ENCODE measurements at places on chromosomes 12 and 14.

- H3K27ac ChIP-seq: no peak overlapping the region
- peaks cover 13% of the 10 kb centered on the region for H3K4me1 ChIP-seq
- DNase-seq: no peak
- H3K36me3 ChIP-seq: no peaks in the 10 kb centered on the region
- no peak overlapping the region for H3K4me3 ChIP-seq
- no peaks in the 10 kb centered on the region for H3K27me3 ChIP-seq
These were observed 87.6 kb downstream of the PPP2R5C start for GRCh38 chr14:101849125-101849524.

DNA sequence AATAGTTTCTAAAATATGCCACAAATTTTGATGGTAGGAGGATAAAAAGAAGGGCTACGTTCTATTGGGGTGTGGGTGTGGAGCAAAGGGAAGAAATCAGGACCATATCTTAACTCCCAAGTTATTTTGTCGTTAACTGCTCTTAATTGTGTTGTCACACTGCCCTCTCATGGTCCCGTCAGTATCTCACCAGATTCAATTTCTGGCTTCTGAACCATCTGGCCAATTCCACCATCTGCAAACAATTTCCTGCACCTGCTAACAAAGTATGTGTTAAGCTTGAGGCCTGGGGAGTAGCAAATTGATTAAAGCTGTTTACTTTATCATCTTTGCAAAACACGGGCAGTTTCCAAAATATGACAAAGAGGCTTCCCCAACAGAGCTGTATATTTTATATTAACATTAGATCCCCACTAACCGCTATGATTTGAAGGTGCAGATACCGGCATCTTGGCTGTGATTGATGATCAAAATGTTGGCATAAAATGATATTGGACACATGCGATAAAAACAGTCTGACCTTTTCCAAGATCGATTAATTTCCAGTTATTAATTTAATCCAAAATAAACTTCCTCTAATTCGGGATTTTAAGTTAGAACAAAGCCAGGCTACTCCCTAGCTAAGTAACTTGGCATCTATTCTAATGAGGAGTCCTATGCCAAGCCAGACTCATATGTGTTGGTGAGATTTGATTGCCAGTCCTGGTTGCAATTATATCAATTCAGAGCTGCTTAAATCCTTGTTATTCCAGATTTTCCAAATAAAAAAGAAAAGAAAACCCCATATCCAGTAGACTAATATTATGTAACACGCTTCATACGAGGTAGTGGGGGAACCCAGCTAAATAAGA is 6.9 kb upstream of the DNM1L start:
- H3K36me3 ChIP-seq: no peaks in the 10 kb centered on the region
- H3K4me1 ChIP-seq: no peaks in the 10 kb centered on the region
- no peak overlapping the region for H3K4me3 ChIP-seq
- no peaks in the 10 kb centered on the region for H3K27me3 ChIP-seq

DNA sequence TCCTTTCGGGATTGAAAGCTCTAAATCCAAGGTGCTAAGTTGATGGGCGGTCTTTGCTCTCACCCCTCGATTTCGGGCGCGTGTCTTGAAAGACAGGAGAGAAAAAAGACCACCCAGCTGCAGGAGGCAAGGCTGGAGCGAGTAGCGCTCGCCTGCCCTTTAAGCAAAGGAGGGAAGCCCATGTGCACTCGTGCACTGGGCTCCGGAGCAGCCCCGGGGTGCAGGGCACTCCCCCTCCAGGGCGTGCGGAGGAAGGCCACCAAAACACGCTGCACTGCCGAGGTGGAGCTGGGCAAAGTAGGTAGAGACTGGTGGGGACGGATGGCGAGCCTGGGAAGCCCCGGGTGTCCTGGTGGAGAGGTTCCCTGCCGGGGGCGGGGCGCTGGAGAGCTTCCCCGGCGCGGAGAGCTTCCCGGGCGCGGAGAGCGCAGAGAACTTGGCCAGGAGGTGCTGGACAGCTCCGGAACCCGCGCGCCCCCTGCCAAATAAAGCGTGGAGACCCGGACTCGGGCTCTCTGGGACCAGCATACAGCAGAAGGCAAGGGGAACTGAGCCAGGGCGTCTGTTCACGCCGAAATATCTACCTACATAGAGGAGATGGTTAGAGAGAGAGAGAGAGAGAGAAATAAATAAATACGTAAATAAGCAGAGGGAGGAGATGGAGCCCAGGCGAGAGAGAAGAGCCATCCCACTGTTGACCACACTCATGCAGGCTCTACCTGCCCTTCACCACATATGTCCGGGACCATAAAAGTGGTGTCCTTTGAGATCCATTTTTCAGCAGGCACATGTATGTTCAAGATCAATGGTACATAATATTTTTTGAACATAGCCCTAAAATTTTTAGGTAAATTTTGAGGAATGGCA is 662 bp upstream of the NELL2 start:
- peak overlapping the region; percentile 47 for H3K4me3 ChIP-seq
- H3K4me1 ChIP-seq: no peaks in the 10 kb centered on the region
- H3K36me3 ChIP-seq: no peaks in the 10 kb centered on the region
- no peak overlapping the region for H3K27ac ChIP-seq
- peaks cover 15% of the 10 kb centered on the region for H3K27me3 ChIP-seq

DNA sequence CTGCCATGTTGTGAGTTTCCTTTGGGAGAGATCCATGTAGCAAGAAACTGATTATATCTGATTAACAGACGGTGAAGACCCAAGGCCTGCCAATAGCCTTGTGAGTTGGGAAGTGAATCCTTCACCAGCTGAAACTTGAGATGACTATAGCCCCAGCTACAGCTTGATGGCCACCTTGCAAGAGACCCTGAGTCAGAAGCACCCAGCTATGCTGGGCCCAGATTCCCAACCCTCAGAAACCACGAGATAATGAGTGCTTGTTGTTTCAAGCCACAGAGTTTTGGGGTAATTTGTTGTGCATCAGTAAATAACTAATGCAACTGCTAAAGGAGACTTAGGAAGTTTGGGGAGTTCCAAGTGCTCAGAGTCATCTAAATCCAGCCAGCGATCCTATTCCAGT is 80.3 kb downstream of the AVPR1A start:
- no peaks in the 10 kb centered on the region for H3K27me3 ChIP-seq
- no peak overlapping the region for H3K27ac ChIP-seq
- no peaks in the 10 kb centered on the region for H3K36me3 ChIP-seq
- no peak overlapping the region for H3K4me3 ChIP-seq
- DNase-seq: no peak

DNA sequence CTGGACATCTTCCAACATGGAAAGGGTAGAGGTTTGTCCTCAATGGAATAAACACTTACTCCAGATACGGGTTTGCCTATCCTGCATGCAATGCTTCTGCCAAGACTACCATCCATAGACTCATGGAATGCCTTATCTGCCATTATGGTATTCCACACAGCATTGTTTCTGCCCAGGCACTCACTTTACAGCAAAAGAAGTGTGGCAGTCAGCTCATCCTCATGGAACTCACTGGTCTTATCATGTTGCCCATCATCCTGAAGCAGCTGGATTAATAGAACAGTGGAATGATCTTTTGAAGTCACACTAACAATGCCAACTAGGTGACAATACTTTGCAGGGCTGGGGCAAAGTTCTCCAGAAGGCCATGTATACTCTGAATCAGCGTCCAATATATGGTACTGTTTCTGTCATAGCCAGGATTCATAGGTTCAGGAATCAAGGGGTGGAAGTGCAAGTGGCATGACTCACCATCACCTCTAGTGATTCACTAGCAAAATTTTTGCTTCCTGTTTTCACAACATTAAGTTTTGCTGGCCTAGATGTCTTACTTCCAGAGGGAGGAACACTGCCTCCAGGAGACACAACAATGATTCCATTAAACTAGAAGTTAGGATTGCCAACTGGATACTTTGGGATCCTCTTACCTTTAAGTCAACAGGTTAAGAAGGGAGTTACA is 140.4 kb downstream of the SLC35F4 start:
- no peaks in the 10 kb centered on the region for H3K36me3 ChIP-seq
- H3K4me1 ChIP-seq: no peaks in the 10 kb centered on the region
- H3K27ac ChIP-seq: no peak overlapping the region
- no peak overlapping the region for H3K4me3 ChIP-seq

DNA sequence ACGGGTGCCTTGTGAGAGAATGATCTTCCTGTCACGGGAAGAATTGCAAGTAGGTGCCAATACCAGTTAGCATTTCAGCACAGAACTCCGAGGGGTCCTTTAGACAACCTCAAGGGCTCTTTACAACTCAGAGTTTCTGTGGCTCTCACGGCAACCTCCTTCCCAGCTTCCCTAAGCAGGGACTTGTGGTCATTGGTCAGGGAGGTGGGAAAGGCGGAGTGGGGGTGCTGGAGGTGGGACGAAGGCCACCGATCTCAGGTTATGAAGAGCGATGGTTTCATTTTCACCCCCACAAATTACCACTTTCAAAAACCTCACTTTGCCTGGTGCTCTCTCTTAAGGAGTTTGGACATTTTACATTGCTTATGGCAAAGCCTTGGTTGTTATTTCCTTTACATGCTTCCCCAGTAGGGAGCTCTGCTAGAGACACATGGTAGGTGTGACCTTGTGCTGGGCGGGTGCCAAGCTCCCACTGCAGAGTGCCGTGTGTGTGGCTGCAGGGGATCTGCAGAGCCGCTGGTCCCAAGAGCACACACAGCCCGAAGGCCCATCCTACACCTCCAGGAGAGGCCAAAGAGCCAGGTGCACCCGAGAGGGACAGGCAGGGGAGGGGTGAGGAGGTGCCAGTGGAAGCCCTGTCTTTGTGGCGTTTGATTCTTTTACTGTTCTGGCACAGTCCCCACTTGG is 21.4 kb downstream of the BCL2L14 start:
- no peak for DNase-seq
- H3K27me3 ChIP-seq: no peaks in the 10 kb centered on the region
- H3K4me3 ChIP-seq: no peak overlapping the region
- H3K27ac ChIP-seq: no peak overlapping the region
- H3K36me3 ChIP-seq: peaks cover 25% of the 10 kb centered on the region
- H3K4me1 ChIP-seq: no peaks in the 10 kb centered on the region

GRCh38 chr12:75289753-75290152 is 40.4 kb downstream of the CAPS2 start:
- H3K4me1 ChIP-seq: no peaks in the 10 kb centered on the region
- H3K27me3 ChIP-seq: no peaks in the 10 kb centered on the region
- H3K4me3 ChIP-seq: no peak overlapping the region
- no peak for DNase-seq

- no peaks in the 10 kb centered on the region for H3K36me3 ChIP-seq
- H3K4me3 ChIP-seq: no peak overlapping the region
- no peaks in the 10 kb centered on the region for H3K27me3 ChIP-seq
- no peak overlapping the region for H3K27ac ChIP-seq
- no peak for DNase-seq
- no peaks in the 10 kb centered on the region for H3K4me1 ChIP-seq
These were observed 21.3 kb downstream of the YBX3 start for GRCh38 chr12:10701843-10702242.

DNA sequence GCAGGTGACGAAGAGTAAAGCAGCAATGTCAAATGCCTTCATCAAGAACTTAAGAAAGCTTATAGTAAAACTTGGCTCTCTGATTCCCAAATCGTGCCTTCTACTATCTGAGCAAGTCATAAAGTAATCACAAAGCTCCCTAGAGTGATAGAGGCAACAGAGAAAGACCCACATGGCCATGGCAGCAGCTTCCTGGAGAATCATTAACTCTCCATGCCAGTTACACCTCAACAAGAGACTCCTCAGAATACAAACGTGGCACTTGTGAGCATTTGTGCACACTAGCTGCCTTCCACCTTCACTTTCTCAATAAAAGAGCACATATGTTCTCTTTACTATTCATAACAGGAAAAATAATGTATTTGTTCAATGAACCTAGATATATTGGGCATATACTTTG is 48.0 kb downstream of the PLCZ1 start:
- H3K4me1 ChIP-seq: no peaks in the 10 kb centered on the region
- H3K4me3 ChIP-seq: no peak overlapping the region
- H3K36me3 ChIP-seq: no peaks in the 10 kb centered on the region

- H3K27me3 ChIP-seq: no peaks in the 10 kb centered on the region
- H3K4me3 ChIP-seq: no peak overlapping the region
- peak overlapping the region; percentile 56 for H3K27ac ChIP-seq
- DNase-seq: peak; percentile 25
- H3K36me3 ChIP-seq: no peaks in the 10 kb centered on the region
- H3K4me1 ChIP-seq: peaks cover 28% of the 10 kb centered on the region
These were observed 141.6 kb upstream of the MAX start for GRCh38 chr14:65243766-65244442.

DNA sequence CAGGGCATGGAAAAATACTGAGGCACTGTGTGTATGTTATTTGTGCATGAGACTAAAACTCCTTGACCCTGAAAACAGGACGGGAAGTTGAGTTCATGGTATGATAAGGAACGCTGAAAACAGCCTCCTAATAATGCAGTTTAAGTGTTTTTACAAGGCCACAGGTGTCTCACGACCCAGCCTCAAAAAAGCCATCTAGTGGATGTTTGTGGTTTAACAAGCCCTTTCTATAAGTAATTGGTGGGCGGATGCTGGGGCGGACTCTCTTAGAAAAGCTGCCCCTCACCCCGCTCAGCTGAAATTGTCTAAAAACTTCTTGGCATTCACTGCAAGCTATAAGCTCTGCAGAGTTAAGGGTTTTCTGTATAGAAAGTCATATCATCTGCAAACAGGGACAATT is 184.5 kb downstream of the NUBPL start:
- H3K4me1 ChIP-seq: no peaks in the 10 kb centered on the region
- H3K27me3 ChIP-seq: no peaks in the 10 kb centered on the region
- H3K27ac ChIP-seq: no peak overlapping the region
- H3K36me3 ChIP-seq: no peaks in the 10 kb centered on the region
- DNase-seq: no peak

- H3K36me3 ChIP-seq: no peaks in the 10 kb centered on the region
- H3K27ac ChIP-seq: peak overlapping the region; percentile 92
- DNase-seq: peak; percentile 18
- peaks cover 34% of the 10 kb centered on the region for H3K4me1 ChIP-seq
- H3K27me3 ChIP-seq: no peaks in the 10 kb centered on the region
These were observed 800 bp downstream of the PCNX4 start for GRCh38 chr14:60092526-60092920.

- H3K27ac ChIP-seq: no peak overlapping the region
- no peaks in the 10 kb centered on the region for H3K4me1 ChIP-seq
- no peak for DNase-seq
- no peaks in the 10 kb centered on the region for H3K36me3 ChIP-seq
- no peak overlapping the region for H3K4me3 ChIP-seq
These were observed 38.3 kb upstream of the RIMBP2 start for GRCh38 chr12:130754234-130754901.

GRCh38 chr14:46051796-46052195 is 599.8 kb downstream of the RPL10L start:
- DNase-seq: no peak
- no peak overlapping the region for H3K27ac ChIP-seq
- H3K27me3 ChIP-seq: no peaks in the 10 kb centered on the region
- no peak overlapping the region for H3K4me3 ChIP-seq
- H3K4me1 ChIP-seq: no peaks in the 10 kb centered on the region
- no peaks in the 10 kb centered on the region for H3K36me3 ChIP-seq

- H3K27me3 ChIP-seq: no peaks in the 10 kb centered on the region
- peaks cover 9% of the 10 kb centered on the region for H3K4me1 ChIP-seq
These were observed 496 bp downstream of the PPP2R5C start for GRCh38 chr14:101761881-101762529.
